ENCODE measurements at places on chromosomes 3 and 15.

GRCh38 chr3:133954717-133955360, 59.2 kb upstream of the RAB6B start:
- no peak for DNase-seq

DNA sequence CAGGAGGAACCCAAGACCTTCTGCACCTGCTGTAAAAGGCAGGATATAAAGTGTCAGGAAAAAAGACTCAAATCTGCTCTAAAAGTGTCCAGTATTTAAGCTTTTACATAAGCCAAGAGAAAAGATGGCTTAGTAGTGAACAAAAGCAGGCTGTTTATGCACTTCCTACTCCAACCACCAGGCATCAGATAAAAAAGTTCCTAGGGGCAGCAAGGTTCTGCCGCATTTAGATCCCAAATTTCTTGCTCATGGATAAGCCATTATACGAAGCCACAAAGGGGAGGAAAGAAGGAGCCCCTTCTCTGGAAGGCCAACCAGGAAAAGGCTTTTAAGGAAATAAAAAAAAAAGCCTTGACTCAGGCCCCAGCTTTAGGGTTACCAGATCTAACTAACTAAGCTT, 10.6 kb upstream of the SLC9C1 start:
- no peak for DNase-seq

- DNase-seq = no peak
Measured at GRCh38 chr3:59865351-59865750, 815.5 kb upstream of the CFAP20DC start.

DNA sequence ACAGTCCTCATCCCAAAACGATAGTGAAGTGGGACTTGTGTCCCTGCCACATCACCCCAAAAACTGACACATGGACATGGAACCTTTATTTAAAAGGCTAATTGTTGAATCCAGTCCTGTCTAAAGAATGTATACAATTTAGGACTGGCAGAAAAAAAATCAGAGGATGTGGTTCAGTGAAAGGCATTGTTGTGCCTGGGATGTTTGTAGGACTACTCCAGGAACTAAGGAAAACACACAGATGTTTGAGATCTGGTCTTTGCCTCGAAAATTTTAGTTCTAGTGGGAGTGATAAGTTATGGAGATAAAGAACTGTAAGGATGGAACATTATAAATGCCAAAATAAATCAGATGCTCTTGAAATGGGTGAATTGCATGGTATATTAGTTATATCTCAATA, 27.2 kb downstream of the VGLL4 start:
- DNase-seq = no peak

DNA sequence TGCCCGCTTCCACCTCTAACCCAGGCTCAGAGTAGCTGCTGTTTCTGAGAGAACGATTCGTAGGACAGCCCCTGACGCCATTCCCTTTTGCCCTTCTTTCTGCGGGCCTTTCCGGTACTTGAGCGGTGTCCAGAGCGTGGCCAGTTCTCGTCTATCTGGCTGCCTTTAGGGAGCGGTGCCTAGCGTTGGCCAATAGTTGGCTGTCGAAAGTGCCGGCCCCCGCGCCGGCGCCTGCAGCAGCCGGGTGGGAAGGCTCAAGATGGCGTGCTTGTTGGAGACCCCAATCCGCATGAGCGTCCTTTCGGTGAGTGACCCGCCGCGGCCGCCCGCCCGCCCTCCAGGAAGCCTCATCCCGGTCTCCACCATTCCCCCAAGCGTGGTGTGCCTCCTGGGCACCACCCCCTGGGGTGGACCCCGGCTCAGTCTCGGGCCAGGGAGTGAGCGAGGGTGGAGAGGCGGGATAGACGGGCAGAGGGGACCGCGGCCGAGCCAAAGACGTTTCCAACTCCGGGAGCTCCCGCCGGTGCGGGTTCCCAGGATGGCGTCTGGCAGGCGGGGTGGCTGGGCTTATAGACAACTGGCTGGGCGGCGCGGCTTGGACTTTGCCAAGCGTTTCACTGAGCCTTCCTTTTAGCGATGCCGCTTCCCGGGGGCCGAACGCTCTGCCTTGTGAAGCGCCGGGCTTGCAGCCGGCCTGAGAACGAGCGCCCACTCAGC, at the start of gene ARMC8:
ARMC8 (plus strand) TSS at position 6 of the 717 bp plus-strand sequence; CDS start at position 260, 254 bp downstream.
- peak; percentile 68 for DNase-seq

- DNase-seq = no peak
Measured at GRCh38 chr3:119322021-119322834, 28.0 kb downstream of the ARHGAP31 start.

DNA sequence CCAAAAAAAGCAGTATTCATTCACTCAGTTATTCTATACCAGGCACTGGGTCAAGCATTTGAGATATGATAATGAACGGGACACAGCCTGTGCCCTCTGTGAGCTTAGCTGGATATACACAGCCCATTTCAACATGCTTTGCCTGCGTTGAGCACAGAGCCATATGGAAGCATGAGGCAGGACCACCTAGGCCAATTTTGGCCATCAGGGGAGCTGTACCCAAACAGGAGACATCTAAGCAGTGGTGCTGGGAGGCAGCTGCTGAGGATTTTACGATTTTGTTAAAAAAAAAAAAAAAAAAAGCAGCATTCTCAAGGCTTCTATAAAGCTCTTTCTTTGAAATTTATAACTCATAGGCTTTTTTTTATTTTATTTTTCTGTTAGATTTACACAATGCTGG, 87.2 kb upstream of the SLC2A2 start:
- DNase-seq = peak; percentile 35

DNA sequence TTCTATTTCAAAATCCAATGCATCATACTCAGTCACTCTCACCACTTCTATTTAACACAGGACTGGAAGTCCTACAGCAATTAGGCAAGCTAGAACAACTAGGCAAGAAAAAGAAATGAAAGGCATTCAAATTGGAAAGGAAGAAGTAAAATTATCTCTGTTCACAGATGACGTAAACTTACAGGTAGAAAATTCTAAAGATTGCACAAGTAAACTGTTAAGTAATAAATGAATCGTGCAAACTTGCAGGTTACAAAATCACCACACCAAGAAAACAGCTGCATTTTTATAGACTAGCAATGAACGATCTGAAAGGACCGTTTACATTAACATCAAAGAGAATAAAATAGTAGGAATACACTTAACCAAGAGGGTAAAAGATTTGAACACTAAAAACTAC, 36.2 kb downstream of the CHST2 start:
- DNase-seq = no peak

DNA sequence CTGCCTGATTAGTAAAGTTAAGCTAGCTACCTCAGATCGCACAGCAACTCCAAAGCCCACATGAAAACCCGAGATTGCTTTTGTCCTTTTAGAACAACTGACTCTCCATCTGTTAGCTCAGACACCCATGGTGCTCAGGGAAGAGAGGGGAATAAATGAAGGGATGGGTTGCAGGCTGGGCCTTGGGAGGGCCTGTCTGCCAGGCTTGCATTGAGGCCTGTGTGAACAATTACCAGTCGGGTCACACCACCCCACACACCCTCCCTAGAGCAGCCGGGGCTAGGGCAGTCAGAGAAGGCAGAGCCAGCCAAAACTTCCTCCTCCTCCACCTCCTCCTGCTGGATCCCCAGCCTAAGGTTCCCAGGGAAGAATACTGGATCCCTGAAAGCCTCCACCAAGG, 8.8 kb upstream of the PRKAR2A start:
- DNase-seq = no peak

GRCh38 chr15:58631319-58631718, 118.2 kb downstream of the ADAM10 start:
- no peak for DNase-seq

GRCh38 chr3:5791558-5791957, 604.1 kb downstream of the EDEM1 start:
- DNase-seq = no peak

- DNase-seq = no peak
Measured at GRCh38 chr15:94021621-94022320, 209.6 kb upstream of the MCTP2 start.

DNA sequence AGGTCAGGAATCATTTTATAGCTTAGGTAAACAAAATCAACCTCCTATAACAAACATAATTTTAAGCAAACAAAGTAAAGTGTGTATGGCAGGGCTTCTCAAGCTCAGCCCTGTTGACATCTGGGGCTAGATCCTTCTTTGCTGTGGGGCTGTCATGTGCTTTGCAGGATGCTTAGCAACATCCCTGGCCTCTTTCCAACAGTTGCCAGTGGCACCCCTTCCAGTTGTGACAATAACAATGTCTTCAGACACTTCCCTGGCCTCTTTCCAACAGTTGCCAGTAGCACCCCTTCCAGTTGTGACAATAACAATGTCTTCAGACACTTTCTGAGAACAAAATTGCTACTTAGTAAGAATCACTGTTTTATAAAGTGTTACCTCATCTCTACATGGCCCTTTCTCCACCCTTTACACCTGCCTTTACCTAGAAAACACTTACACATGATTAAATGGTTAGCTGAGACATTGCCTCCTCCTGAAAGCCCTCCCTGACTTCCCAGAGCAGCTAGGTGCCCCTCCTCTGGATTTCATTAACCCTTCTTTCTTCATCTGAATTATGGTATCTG, 194.0 kb upstream of the LMCD1 start:
- DNase-seq = no peak

- DNase-seq = no peak
Measured at GRCh38 chr3:13792512-13793371, 87.1 kb downstream of the WNT7A start.

DNA sequence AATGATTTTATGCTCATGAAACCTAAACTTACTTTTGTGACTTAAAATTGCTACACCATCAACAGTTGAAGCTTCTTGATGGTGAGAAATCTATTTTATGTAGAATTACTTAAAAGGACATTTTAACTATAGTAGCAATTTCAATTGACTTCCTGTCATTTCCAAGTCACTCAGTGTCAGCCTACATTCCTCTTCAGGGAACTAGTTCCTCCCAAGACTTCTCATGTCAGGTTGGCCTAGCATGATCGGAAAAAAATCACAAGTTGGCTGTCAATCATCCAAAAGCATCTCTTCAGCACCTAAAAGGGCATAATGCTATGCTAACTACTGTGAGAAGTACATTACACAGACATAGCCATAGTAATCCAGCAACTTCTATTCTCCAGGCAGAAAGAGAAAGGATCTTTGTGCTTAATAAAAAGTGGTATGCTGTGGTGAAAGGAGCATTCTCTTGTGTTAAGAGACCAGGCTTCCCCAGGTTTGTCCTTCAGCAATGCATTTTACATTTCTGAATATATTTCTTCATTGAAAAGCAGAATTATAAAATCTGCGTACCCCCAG, 893.7 kb downstream of the AGBL1 start:
- DNase-seq = no peak

DNA sequence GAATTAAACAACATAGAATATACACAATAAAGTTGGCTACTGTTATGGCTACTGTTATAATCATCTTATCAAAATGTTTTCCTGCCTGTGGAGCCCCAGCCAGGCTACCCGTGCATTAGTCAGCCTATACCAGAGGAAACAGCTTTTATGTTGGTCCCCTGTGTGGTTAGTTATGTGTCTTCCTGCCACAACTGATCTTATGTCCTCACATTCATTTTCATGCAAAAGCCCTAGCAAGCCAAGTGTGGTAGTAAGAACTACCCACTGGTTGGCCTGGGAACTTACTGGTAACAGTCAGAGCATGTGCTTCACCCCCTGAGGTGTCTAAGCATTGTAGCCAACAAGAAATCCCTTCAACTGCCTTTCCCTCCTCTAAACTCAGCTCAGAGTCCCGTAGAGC, 21.8 kb downstream of the MGLL start:
- DNase-seq = no peak

DNA sequence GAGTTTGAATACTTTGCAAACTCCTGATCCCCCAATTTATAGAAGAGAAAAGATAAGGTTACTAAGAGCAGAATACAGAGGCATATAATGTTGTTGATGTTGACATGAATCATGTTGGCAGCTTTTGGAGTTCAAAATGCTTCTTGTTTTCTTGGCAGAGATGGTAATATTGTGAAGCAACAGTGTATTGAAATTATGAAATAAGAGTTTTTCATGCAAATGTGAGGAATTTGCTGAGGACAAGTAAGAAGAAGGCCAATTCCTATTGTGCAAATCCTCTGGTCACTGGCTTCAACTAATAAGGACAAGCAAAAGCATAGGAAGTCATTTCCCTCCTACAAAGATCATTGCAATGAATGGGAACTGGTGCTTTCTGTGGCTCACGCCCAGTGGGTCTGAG, 126.9 kb upstream of the CHL1 start:
- no peak for DNase-seq

DNA sequence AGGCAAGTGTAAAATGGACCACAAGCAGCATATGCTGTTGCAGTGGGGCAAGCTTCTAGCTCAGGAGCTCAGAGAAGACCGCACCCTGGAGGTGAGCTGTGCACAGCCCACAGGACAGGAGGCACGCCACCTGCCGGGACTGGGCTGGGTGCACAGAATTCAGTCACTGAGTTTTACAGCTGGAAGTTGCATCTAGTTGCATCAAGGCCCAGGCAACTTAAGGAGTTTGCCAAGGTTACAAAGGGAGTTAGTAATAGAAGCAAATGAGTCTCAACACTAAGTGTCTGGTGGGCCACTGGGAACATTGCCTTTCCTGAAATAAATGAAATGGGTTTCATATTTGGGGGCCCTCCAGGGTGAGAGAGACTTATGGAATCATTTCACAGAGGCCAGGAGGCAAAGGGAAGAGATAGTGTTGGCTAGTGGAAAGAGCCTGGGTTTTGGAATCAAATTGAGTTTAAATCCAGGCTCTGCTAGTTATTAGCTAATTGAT, 36.0 kb upstream of the TIMP4 start:
- no peak for DNase-seq

- DNase-seq = no peak
Measured at GRCh38 chr3:154164387-154164786, 43.2 kb downstream of the ARHGEF26 start.

GRCh38 chr3:25507811-25508210, 79.7 kb downstream of the RARB start:
- no peak for DNase-seq

DNA sequence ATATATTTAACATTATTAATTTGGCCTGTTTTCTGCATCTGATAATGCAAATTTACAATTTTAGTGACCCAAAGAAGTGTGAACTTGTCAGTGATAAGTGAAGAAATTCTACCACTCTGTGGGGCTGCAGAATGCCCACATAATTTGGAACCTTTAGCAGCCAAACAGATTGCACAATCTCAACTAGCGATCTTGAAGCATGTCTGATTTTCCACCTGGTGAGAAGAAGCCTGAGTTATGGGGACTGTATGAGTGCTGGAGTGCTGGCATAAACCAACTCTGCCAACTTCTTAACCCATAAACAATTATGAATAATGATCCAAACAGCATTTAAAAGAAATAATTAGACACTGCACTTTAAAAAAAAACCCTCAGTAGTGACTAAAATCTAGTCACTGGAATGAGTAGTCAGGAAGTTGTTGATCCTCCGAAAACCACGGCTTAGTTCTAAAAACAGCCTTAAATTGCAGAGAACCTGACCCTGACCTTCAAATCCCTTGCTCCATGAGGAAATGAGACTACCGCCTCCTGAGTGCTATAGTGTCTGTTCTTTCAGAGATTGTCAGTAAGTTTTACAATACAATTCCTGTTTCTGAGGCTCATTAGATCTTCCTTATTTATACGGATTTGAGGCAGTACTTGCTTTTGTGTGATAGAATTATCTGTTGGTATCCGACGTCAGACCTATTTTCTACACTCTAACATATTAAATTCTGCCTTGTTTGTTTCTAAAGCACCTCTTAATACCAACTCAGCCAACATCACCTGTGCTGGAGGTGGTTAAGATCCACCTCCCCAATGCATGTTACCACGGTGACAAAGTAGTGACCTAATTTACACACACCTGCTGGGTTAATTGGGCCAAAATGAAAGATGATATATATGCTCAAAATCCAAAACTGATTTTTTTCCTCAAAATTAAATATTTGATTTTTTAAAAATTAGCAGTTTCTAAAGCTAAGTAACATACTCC, 267.7 kb downstream of the ZBTB20 start:
- peak; percentile 69 for DNase-seq

- no peak for DNase-seq
Measured at GRCh38 chr15:63540449-63540848, 36.1 kb downstream of the USP3 start.
